Fibroblast of the aortic adventitia (primary cell): ENCODE measurements at places on chromosomes 1 and 21. TPM values are rescaled to one million over a fixed set of nuclear protein-coding genes. Genes with fewer than 3 reads are reported as not detected.

GRCh38 chr1:192550922-192551534, 24.5 kb upstream of the RGS1 start:
- DNase-seq = peak; percentile 84

AMY1B gene
- total RNA-seq = not detected in 2 replicates

GRCh38 chr1:50405814-50406213, 17.4 kb downstream of the DMRTA2 start:
- DNase-seq = no peak

DNA sequence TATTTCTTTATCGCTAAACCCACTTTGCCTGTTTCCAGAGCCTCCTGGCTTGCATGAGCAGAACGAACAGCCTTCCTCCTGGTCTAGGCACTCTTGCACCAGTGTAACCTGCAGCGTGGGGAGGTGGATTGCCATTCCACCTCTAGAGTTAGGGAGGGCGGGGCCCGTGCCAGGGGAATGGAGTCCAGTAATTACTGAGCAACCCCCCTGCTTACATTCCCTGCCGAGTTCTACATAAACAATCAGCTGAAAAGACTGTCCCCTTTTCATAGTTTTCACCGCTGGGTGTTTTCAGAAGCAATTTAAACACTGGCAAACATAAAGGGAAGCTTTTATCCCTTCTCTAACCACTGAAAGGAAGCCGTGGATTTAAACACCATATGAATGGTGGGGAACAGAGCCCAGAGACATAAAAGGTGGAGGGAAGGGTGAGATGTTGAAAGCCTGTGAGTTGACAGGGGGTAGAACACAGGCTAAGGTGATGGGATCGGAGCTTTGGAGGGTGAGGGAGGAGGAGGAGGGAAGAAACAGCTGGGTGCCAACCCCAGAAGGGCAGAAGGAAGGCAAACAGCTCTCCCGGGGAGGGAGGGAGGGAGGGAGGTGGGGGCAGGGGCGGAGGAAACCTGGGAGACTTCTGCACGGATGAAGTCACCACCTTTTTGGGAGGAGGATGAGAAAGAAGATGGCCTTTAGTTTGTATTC, 68.0 kb upstream of the WDR26 start:
- no peak for DNase-seq

DNA sequence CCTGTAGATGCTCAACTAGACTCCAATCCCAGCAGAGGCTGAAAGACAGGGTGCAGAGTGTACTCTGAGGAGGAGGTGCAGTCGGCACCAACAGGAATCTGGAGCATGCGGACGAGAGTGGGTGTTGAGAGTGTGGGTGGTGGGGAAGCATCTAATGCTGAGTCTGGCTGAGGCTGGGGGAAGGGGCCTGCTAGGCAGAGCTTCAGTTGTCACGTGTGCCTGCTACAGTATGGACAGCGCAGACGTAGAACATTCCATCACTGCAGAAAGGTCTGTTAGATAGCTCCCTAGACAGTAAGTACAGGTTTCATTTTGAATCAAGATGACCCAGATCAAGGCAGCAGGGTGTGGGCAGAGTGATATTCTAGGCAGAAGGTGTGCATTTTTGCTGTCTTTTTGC, 23.1 kb downstream of the SNAP47 start:
- DNase-seq = no peak

GRCh38 chr21:27388825-27389224, 421.9 kb upstream of the ADAMTS5 start:
- DNase-seq = no peak

DNA sequence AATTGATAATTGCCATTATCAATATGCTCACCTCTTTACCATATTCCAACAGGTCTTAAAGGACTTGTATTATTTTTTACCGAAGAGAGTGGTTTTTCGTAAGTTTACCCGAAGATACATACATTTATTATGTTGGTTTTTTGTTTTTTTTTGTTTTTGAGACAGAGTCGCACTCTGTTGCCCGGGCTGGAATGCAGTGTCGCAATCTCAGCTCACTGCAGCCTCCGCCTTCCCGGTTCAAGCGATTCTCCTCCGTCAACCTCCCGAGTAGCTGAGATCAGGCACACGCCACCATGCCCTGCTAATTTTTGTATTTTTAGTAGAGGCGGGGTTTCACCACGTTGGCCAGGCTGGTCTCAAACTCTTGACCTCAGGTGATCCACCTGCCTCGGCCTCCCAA, 30.8 kb downstream of the NR5A2 start:
- no peak for DNase-seq

DNA sequence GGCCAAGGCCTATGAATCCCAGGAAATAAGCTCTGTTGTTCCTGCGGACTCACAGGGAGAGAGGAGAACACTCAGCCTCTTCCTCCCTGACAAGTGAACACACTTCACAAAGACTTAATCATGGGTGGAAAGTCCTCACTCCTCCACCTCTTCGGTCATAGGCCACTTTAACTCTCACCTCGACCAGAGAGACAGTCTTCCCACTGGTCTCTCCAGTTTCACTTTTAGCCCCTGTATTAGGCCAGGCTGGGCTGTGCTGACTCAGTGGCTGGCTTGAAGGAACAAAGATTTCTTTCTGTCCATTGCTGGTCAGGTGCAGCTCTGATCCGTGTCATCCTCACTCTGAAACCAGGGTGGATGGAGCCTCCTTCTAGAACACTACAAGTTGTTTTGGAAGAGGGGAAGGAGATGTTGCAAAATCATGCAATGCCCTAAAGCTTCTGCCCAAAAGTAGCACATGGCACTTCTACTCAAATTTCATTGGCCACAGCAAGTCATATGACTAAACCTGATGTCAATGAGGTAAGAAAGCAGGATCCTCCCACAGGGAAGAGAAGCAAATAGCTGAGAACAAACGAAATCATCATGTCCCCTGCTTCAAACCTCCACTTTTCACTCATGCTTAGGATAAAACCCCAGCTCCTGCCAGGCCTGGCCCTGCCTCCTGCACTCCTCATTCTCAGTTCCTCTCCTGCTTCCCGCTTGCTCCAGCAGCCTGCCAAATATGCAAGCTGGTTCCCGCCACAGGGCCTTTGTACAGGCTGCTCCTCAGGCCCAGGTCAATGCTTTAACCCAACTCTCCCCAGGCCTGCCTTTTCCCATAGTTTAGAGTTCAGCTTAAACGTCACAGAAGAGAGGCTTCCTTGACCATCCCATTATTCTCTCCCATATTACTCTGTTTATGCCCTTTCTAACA, 150.5 kb upstream of the RUNX3 start:
- peak; percentile 35 for DNase-seq

DNA sequence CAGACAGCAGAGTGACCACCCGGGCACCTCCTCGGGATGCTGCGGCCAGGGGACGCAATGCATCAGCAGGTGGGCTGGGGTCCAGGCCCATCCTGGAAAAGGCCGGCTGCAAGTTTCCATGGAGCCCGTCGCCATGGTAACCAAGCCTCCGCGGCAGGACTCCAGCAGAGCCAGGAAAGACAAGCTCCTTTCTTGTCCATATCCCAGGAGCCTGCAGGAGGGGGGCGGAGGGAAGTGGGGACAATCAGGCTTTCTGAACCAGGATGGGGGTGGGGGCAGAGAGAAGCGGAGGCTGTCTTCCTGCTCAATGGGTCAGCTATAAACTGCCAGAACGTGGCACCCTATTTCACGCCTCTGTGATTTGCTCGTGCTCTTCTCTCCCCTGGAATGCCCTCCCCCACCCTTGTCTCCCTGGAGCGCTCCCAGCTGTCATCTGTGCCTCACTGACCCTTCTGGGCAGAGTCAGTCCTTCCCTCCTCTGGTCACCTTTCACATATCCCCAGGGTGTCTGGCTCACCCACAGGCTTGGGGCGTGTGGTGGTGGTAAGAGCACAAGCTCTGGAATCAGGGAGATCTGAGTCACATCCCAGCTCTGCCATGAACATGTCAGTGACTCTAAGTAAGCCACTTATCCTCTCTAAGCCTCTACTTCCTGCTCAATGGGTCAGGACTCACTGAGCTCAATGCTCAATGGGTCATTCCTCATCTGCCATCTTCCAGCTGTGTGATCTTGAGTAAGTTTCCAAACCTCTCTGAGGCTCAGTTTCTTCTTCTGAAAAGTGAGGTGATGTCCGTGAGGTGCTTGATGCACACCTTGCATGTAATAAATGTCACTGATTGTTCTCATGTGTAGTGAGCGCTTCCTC, 58.9 kb upstream of the LAPTM5 start:
- peak; percentile 72 for DNase-seq

DNA sequence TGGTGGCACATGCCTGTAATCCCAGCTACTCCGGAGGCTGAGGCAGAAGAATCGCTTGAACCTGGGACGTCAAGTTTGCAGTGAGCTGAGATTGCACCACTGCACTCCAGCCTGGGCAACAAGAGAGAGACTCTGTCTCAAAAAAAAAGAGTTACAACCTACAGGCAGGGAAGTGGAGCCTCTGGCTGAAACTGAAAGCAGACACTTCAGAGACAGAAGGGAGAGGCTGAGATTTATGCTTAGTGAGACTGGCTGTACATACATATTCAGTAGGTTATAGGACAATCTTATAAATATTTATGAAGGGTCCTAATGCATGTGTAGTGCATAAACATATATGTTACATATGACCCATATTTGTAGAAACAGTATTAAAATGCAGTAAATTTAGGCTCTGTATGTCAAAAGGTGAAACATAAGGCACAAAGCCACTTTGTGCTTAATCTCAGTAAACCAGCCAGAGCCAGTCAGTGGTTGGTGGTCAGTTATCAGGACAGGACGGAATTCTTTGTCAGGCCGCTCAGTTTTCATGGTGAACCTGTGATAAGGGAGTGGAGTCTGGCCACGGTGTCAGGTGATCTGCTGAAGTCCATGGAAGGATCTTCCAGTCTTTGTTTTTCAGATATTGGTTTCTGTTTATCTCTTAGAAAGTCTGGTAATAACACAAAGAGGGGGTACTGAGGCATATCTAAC, 13.7 kb downstream of the RHEX start:
- no peak for DNase-seq

LRRC38 gene
- total RNA-seq = not detected in 2 replicates

- DNase-seq = no peak
These were observed 86.5 kb upstream of the IFFO2 start for GRCh38 chr1:19042675-19043578.

DNA sequence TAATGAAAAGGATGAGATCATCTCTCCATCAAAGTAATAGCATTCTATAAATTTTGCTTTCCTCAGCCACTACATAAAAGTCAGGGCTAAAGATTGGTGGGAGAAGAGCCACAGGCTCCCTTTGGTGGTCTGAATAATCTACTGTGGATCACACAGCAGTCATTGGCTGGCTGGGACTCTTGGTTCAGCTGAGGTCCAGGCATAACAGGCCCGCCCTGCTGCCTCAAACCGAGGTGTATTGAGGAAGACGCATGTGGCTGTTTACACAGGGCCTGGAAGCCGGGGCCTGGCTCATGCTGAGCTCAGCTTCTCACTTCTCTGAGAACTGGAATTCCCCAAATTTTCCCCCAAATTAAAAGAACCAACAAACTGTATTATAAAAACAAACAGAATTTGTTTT, 139.2 kb downstream of the PTPRC start:
- DNase-seq = peak; percentile 15

DNA sequence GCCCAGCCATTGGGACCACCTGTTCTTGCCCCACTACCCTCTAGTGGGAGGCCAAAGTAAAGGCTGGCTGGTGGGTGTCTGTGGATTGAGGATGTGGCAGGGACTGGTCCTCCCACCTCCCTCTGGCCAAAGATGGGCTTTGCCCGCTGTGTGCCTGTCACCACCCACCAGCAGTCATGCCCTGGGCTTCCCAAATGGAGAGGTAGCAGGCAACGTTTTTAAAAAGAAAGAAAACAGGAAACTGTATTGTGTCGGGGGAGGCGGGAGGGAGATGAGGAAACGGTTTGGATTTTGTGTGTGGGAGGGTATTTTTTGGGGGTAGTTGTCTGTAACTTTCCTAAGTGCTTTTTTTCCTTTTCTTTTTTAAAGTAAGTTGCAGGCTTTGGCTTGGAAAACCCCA, 30.1 kb downstream of the SZRD1 start:
- no peak for DNase-seq

GRCh38 chr1:108560189-108560873, 431 bp downstream of the EEIG2 start:
- DNase-seq = peak; percentile 47

FCGR3B gene
- not detected in 2 replicates for total RNA-seq

DNA sequence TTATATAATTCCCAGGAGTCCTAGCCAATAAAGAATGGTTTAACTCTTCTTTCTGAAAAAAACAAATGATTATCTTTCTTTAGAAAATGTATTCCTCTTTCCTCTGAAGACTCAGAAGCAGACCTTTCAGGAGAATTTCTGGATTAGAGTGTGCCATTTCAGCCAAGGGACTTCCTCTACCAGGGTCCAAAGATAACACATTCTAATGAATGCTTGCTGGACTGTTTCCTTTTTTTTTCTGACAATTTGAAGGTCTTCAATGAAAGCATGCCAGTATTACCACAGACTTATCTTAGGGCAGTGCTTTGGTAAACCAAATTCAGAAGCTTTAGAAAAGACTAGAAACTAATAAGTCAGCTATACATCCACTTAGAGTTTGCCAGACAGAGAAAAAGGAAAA, 80.5 kb downstream of the RERE start:
- DNase-seq = peak; percentile 45

DNA sequence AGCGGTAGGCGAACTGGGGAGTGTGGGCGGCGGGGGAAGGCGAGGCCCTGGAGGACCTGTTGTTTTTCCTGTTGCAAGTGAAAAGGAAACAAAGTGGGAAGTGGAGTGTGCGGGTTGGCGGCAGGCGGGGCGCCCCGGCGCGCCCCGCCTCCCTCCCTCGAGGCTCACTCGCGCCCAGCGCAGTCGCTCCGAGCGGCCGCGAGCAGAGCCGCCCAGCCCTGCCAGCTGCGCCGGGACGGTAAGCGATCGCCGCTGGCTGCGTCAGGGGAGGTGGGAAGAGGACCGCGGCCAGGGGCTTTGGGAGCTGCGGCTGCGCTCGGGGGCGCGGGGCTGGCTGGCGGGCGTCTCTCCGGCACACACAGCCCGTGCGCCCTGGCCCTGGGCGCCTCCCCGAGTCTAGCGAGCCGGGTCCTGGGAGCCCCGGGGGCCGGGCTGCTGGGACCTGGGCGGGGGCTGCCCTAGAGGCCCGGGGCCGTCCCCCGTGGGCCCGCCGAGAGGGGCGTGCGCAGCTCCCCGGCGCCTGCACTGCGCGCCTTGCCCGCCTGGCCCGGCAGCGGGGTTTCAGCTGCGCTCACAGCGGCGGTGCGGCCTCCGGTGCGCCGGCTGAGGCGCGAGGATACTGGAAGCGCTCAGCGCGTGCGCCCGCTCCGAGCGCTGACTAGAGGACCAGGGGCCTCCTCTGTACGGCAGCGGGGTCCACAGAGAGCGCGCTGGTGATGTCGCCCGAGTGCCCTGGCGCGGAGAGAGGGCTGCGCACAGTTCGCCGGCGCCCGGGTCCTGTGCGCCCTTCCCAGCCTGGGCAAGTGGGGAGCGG, at the start of gene PIK3CD:
TSS of gene PIK3CD (plus strand) at position 167 of the 814 bp plus-strand sequence. CDS start 58,725 bp downstream, outside the sequence.
- DNase-seq = peak; percentile 11

GRCh38 chr1:81808760-81809159, 8.0 kb downstream of the ADGRL2 start:
- DNase-seq = no peak

DNA sequence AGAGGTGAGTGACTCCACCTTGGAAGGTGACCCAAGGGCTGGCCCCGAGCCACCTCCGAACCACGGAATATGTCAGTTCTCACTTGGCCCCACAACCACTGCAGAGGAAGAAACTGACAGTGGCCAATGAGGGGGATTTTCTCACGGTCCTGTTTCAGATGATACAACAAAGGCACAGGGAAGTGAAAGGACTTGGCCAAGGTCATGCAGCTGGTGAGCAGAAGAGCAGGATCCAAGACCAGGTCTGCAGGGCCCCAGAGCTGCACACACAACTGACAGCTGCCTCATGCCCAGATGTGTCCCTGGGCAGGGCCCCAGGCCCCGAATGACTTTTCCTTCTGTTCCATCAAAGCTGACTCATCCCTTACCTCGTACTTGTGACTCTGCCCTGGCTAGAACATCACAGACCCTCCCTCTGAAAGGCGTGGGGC, 25.8 kb upstream of the EVA1B start:
- DNase-seq = peak; percentile 16

- DNase-seq = no peak
These were observed 5.8 kb downstream of the CASQ1 start for GRCh38 chr1:160196143-160196542.
